Stimulated activated CD8-positive, alpha-beta memory T cell treated with anti-CD3 and anti-CD28 coated beads, Interleukin-7, amount 100 ng/mL, for 4 hours (primary cell): ENCODE measurements at places on chromosomes 3 and 15.

GRCh38 chr3:139340784-139341183, 3.0 kb upstream of the MRPS22 start:
- DNase-seq: no peak

DNA sequence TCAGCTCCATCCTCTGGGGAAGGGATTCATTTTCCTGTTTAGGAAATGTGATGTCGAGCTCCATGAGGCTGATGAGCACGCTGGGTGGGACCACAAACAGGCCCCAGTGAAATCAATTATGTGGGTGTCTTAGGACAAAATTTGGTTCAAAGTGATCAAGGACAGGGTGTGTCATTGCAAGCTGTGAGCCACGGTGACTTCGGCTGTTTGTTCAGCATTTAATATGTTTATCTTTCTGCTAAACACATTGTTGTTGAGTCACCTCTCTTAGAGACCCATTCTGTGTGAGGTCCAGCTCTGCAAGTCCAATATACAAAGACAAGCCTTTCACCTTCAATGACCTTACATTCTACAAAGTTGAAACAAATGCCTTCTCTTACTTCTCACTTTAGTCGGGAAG, 41.3 kb downstream of the SSR3 start:
- no peak for DNase-seq

GRCh38 chr15:80474224-80475215, 70.3 kb downstream of the ARNT2 start:
- no peak for DNase-seq

DNA sequence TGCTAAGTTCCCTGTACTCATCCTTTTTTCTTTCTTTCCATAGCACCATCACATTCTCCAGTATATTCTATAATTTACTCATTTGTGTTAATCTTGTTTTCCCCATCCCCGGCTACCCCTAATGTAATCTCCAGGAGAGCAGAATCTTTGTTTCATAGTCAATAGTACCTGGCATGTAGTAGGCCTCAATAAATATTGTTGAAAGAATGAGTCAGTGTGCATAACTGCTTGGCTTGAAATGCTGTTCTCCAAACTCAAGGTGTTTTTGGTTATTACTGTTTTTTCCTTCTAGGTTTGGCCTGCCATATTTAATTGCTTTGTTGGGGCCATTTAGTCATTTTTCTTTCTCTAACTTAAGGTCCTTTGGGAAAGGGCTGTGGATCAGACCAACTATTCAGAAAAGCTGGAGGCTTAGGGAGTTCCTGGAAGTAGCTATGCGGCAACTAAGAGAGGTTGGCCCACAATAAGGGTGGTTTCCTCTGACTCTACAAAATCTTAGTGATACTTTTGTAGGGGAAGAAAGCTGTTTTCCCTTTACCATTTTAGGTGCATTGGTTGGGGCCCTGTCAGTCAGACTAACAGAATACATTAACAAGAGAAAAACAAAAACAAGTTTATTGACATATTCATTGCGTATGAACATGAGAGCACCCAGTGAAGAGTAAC, 28.4 kb downstream of the KAT2B start:
- DNase-seq: no peak

- no peak for DNase-seq
Measured at GRCh38 chr15:75136118-75136517, 65.6 kb upstream of the C15orf39 start.

GRCh38 chr3:81967393-81967792, 205.9 kb upstream of the GBE1 start:
- DNase-seq: no peak

DNA sequence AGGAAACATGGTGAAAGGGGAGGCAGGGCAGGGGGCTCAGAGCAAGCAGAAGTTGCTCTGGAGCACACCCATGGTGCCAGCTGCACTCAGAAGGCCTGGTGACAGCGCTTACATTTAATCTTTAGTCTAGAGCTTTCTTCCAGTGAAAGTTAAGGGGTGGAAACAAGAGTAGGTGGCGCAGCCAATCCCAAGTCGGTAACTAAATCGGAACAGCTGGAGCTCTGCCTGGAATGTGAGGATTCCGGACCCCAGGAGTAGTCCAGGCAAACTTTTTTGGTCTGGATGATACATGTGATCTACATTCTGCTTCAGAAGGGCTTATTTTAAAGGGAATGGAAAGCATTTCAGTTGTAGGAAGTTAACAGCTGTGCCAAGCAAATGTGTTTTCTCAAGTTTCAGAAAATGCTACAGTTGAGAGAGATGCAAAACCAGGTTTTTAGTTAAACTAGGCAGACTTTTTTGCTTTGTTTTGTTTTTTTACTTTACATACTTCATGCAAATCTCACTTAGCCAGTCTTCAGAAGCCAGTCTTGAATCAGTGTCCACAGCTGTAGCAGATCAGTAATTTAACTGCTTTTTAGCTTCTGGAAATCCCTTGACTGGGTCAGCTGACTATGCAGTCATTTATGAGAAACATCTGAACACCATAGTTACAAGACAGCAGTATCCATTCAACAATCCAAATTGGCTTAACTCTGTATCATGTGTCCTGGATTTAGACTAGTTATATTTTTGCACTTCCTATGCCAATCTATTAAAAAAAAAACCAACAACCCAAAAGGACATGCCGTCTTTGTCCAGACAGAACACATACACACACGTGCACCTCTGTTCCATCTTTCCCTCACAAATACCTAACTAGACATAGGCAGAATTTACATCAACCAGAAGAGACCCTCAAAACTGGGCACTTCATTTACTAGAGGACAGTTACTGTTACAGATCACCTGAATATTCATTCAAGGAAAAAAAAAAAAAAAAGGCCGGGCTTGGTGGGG, 33.2 kb downstream of the ZNF106 start:
- no peak for DNase-seq

GRCh38 chr15:66646308-66646707, 55.7 kb upstream of the SMAD6 start:
- no peak for DNase-seq

DNA sequence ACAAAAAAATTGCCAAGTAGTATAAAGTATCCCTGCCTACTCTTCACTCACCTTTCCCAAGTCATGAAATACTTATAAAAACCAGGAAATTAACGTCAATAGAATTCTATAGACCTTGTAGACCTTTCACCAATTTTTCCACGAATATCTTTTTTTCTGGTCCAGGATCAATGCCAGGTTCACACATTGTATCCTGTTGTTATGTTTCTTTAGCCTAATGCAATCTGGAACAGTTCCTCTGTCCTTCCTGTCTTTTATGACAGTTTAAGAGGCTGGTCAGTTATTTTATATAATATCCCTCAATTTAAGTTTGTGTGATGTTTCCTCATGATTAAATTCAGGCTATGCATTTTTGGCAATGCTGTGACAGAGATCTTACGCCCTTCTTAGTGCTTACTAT, 63.2 kb upstream of the MAGI1 start:
- DNase-seq: no peak

DNA sequence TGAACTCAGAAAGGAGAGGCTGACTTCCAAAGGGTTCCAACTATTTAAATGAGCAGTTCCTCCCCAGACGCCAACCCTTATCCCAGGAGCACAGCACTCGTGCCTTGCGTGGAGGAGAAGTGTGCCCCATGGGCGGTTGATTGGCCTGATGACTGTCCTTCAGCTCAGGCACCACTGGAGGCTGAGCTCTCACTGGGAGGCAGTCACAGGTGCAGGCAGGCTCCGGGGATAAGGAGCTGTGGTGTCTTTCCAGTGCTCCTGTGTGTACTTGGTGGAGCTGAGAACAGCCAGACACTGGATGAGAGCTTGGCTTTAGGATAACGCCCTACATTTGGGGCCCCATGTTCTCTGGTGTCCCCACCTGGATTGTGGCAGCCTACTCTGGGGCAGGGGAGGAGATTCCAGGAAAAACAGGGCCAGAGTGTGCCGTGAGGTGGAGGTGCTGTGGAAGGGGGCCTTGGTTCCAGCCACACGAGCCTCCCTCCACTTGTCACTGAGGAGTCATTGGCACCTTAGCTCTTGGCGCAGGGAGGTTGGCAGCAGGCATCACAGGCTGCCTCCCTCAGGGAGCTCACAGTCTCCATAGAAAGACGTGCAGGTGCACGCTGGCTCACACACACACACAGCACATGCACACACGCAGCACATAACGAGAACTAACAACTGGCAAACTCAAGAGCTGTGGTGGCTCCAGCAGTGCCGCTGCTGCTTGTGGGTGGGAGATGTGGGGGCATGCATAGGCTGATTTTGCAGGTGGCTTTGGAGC, 22.7 kb upstream of the EPHB3 start:
- DNase-seq: no peak

DNA sequence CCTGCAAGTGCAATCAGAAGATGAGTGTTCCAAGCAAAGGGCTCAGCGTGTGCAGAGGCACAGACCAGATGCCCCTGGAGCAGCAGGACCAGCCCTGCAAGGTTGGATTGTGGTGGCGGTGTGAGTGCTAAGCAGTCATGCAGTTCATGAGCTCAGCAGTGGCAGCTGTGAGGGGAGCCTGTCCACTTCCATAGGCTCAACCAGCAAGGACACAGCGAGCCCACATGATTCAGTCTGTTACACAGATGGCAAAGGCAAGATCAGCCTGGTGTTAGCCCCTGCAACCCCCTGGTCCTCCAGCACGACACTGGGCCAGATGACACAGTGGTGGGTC, 95.9 kb upstream of the PRR23E start:
- DNase-seq: no peak

DNA sequence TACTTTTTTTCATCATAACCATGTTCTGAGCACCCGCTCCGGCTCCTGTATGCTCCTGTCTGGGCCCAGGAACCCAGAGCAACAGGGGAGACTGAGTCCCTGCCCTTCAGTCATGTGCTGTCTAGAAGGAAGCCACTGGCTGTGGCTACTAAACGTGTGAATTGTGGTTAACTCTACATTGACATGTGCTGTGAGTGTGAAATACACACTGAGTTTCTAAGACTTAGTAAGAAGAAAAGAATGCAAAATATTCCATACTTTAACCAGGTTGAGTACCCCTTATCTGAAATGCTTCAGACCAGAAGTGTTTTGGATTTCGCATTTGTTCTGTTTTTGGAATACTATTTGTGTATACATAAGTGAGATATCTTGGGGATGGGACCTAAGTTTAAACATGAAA, 42.8 kb upstream of the CGNL1 start:
- no peak for DNase-seq

- DNase-seq: no peak
Measured at GRCh38 chr3:60316121-60316797, 935.0 kb downstream of the FHIT start.

- no peak for DNase-seq
Measured at GRCh38 chr3:10485380-10485779, 20.0 kb downstream of the ATP2B2 start.

GRCh38 chr3:10116138-10116460, 624 bp downstream of the BRK1 start:
- DNase-seq: no peak

- no peak for DNase-seq
Measured at GRCh38 chr15:70614221-70614620, 149.1 kb downstream of the UACA start.

- DNase-seq: no peak
Measured at GRCh38 chr3:194941956-194942511, 256.4 kb downstream of the FAM43A start.

GRCh38 chr3:74883690-74884089, 269.2 kb upstream of the CNTN3 start:
- no peak for DNase-seq

GRCh38 chr3:122964811-122965210, 62.8 kb downstream of the SEMA5B start:
- no peak for DNase-seq

DNA sequence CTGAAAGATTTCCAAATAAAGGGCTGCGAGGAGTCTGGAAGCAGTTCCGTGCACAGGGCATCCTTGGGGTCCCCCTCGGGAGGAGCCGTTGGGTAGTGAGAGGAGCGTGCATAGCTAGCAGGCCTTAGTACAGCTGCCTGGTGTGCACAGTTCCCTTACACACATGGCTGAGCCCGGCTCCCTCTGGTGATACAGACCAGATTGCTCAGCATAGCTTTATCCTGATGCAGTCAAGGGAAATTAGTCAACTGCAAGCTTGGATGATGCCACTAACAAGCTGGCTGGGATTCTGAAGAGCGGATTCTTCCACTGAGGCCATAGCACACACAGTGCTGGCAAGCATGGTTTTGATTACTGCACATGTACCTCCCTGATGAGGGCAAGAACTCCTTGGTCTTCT, 349.4 kb downstream of the LRTM1 start:
- DNase-seq: no peak

GRCh38 chr15:73936588-73937290, 10.5 kb downstream of the LOXL1 start:
- DNase-seq: no peak

- DNase-seq: no peak
Measured at GRCh38 chr3:114504941-114505628, 211.3 kb downstream of the TIGIT start.

DNA sequence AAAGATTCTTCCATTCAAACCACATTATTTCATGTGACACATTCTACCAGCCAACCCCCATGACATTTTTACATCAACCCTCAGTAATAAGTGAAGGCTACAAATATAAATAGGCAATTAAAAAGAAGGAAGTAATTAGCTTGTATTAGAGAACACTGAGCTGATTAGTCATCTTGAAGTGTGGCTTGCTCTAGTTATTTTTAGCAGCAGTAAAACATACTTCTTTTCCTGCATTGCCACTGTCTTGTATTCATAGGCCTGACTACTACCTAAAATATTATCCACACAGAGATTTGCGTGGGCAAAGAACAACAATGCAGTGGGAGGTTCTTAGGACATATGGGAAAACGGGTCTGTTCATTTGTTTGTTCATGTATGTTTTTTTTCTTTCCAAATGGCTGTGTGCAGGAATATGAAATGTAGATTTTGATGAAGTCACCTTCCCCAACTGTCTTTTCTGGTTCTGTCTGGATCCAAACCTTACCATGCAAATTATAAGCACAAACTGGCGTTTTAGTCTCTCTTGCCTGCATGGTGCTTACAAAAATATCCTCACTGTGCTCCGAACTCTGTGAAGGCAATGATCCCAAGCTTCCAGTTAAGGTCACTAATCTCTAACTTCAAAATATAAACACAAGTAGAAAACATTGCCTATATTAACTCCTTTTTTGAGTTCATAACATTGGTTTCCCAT, 31.5 kb upstream of the TM4SF4 start:
- no peak for DNase-seq

GRCh38 chr15:52651868-52652267, 27.3 kb downstream of the ATOSA start:
- no peak for DNase-seq

DNA sequence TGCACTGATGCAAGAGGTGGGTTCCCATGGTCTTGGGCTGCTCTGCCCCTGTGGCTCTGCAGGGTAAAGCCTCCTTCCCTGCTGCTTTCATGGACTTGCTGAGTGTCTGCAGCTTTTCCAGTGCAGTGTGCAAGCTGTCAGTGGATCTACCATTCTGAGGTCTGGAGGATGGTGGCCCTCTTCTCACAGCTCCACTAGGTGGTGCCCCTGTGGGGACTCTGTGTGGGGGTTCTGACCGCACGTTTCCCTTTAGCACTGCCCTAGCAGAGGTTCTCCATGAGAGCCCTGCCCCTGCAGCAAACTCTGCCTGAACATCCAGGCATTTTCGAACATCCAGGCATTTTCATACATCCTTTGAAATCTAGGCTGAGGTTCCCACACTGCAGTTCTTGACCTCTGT, 329.8 kb upstream of the NAALADL2 start:
- no peak for DNase-seq
